ENCODE measurements at places on chromosomes 6 and 20. TPM values are rescaled to one million over a fixed set of nuclear protein-coding genes. Genes with fewer than 3 reads are reported as not detected.

- DNase-seq: no peak
Observed at GRCh38 chr6:40176152-40176551, 241.9 kb upstream of the MOCS1 start.

DNA sequence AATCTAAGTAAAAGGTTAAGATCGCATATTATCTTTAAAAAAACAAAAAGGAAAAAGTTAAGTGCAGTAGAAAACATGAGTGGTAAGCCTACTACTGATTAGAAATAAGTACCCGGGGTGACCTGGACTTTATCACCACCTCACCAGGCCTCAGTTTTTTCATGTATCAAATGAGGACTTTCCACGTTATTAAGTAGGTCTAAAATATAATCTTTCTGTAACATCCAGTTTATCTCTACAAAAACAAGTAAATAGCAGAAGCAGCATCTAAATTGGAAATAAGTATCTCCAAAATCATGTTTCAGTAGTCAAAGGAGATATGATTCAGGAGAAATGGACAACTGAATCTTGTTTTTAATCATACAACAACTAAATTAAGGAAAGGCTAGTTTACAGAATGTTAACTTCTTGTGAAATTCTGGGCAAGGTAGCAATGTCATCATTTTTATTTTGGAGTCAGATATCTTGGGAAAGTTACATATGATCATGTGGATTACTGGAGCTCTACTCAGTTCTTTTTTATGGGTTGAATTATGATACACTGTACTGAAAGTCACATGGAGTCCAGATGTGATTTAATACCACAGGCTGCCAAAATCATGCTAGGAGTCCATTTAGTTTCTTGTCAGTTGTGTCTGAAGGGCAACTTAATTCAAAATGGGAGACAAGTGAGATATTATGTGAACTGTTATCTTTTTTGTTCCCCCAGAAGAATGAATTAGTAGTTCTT is 114.7 kb upstream of the PRL start:
- no peak for DNase-seq

DNA sequence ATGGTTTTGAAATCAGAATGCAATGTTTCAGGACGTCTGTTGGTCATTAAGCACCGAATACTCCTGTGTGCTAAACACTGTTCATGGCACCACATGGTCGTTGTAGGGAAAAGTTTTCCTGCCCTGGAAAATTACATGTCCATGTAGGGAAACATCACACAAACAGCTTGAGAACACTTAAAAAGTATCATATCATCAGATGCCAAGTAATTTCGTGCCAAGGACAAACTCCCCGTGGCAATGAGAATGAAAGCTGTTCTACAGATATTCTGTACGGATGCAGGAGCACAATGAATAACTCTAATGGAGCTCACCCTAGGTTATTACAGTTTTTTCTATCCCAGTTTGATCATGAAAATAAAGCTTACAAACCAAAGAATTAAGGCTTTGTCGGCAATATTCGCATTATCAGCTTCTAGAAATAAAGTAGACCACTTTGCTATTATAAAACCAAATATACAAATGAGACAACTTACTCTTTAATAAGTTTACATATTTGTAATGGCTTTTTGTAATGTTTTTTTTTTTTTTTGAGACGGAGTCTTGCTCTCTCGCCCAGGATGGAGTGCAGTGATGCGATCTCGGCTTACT is 4.6 kb upstream of the DST start:
- DNase-seq: no peak

- no peak for DNase-seq
Observed at GRCh38 chr6:125164696-125165095, 11.1 kb downstream of the TPD52L1 start.

- DNase-seq: no peak
Observed at GRCh38 chr6:129818251-129818650, 42.9 kb downstream of the TMEM244 start.

DNA sequence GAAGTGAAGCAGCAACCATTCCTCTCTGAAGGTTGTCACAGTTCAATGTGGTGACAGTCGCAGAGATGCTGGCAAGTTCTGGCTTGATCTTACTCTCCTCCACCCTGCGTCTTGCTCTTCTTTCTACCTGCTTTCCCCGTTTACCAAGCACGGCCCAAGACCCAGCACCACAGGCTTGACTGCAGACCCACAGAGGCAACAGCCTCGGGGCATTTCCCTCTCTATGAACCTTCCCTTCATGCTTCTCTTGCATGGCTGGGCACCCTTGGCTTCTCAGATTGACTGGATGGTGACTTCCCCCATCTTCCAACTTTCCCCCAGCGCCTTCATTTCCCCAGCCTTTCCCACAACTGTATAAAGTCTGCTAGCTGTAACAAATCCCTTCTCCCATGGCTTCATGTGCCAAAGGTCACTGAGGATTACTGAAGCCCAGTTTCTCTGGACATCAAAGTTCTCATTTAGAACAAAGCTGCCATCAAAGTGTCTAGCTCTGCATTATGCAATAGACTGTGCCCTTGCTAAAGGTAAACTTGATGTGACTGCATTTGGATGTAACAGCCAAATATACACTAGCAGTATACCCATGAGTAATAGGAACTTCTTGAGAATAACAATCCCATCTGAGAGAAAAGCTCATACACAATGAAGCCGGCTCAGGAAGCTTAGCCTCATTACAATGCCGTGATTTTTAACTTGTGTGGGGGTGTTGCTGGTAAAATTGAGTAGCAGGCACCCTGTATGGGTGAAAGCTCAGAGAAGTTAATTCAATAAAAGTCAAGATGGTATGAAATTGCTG is 723.1 kb upstream of the FLRT3 start:
- no peak for DNase-seq

Gene ZNF311
- total RNA-seq: 0.13 TPM

DNA sequence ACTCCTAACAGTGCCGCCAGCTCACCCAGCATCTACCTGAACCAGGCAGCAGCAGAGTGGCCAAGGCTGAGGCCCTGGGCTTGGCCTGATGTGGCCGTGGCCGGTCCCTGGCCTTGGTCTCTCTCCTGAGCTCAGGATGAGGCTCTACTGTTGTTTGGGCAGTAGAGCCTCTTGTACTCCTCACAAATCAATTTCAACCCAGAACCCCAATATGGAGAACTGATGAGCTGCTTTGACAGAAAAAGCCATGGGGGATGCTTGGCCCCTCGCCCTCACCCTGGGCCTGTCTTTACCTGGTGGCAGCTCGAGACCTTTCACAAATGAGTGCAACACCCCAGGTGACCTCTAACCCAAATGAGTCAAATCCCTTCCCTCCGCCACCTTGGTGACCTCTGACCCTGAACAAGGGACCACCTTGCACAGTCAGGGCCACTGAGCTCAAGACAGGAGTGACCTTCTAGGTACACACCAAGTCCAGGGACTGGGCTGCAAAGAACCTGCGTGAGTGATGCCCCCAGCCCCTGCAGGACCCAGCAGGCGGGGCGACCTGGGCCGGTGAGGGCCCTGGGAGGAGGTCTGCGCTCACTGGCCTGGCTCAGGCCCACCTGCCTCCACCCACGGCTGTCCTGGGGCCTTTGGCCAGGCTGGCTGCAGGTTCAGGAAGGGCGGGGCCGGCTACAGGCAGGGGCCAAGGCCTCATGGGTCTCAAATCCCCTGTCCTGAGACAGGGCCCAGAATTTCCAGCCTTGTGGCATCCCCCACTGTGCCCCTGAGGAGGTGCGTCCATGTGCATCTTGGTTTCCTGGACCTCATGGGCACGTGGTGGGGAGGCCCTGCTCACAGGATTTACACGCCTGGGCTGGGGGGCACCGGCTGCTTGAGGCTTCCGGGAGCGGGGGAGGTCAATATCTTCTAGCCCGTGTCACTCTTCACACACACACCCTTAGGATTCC is 30.2 kb downstream of the PSMG4 start:
- DNase-seq: no peak

- DNase-seq: peak; percentile 1
Observed at GRCh38 chr6:147154454-147154853, 49.8 kb upstream of the STXBP5 start.

Gene ACTR5
- total RNA-seq: 7.3 TPM

DNA sequence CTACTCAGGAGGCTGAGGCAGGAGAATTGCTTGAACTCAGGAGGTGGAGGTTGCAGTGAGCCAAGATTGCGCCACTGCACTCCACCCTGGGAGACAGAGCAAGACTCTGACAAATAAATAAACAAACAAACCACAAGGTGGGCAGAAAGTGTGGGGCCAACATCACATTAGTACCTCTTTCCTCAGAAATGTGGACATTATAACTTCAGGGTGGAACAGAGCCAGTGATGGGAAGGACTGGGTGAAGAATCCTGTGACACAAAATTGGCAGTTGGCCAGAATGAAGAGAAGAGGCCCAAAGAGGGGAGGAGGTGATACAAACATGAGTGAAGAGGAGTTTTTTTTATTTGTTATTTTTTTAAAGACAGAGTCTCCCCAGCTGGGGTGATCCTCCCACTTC is 50.6 kb downstream of the NUP153 start:
- no peak for DNase-seq

Gene GGTLC1
- total RNA-seq: not detected

Gene DEF6
- 0.51 TPM for total RNA-seq

Gene SFTA2
- not detected for total RNA-seq

DNA sequence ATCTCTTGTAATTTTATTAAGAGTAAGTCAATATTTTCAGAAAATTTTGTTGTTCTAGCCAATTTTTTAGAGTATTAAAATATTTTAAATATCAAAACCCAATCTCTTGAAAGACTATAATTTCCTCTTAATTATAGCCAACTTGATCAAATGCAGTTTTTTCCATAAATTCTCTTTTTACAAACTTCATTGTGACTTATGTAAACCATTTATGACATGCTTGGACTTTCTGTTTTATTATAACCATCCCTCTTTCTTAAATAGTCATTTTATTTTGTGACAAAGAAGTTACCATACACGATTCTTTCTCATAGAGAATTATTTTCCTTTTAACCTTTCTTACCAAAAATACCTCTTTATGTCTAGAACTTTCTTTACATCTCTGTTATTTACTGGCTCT is 1075.5 kb downstream of the KHDRBS2 start:
- no peak for DNase-seq

GRCh38 chr20:43942667-43943285 is 28.1 kb downstream of the TOX2 start:
- DNase-seq: peak; percentile 78

DNA sequence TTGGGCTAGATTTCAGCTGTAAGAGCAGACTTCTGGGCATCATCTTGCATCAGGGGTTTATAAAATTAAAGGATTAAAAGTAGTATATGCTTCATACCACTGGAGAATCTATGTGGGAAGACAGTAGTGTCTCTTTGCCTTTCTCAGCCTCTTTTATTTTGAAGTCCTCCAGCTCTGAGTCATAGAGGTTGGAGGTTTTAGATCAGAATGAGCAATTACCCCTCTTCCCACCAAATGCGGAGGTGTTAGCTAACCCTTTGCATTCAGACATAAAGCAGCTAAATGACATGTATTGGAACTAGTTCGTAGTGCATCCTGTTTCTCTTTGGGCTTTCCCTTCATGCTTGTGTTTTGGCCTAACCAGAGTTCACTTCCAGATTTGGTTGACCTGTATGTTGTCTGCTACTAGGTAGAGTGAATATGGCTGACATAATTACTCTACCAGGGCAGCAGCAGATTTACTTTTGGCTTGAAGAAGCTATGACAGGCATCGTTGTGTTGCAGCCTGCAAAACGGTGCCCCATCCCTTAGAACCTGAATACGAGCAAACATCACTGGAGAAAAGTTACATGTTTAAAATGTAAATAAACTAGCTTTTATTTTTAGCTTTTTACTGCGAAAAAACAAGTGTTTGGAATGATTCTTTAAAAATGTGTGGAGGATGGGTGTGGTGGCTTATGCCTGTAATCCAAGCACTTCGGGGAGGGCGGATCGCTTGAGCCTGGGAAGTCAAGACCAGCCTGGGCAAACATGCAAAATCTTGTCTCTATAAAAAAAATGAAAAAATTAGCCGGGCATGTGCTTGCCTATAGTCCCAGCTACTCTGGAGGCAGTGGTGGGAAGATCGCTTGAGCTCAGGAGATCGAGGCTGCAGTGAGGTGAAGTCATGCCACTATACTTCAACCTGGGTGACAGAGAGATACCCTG is 82.2 kb downstream of the MYO6 start:
- no peak for DNase-seq

DNA sequence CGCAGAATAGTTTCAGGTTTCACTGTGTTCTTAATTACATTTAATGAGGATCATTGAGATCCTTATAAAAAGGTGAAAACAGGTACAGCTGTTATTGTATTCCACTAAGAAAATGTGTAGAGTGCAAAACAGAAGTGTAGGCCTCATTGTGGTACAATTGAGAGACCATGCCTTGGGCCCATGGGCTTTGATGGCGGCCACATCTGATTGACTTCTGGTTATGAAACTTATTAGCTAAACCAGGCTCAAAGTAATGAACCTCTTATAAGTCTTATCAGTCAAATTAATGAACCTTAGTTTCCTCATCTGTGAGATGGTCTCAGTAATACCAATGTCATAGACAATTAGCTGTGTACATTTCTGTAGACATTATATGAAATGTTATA is 148.7 kb downstream of the ZDHHC14 start:
- no peak for DNase-seq

- DNase-seq: peak; percentile 30
Observed at GRCh38 chr6:80742481-80742880, 636.0 kb downstream of the BCKDHB start.

- no peak for DNase-seq
Observed at GRCh38 chr20:3730803-3731672, 1.4 kb upstream of the HSPA12B start.

GRCh38 chr6:75246386-75246785 is 2.8 kb upstream of the COX7A2 start:
- no peak for DNase-seq

Gene PXDC1
- total RNA-seq: 71.8 TPM

- DNase-seq: peak; percentile 33
Observed at GRCh38 chr6:145214570-145214969, 520.8 kb downstream of the EPM2A start.

DNA sequence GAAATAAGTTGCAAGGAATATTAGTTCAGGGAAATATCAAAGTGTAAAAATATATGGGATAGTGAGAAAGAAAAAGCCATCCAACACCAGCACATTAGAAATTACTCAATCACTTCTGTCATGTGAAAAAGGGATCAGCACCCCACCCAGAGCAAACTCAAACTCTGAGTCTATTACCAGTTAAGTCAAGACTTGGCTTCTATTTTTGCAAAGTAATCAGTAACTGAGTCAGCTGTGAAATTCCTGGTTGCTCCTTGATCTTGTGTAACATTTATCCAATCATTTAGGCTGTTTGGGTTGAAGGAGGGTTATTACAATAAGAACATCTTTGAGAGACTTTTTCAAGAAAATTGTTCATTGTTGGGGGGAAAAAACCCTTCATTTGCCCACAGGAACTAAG is 51.2 kb downstream of the SLC22A23 start:
- DNase-seq: no peak

Gene EPB41L1
- total RNA-seq: 22.4 TPM

Gene SDC4
- 55.6 TPM for total RNA-seq

Gene ACAT2
- 32.7 TPM for total RNA-seq

DNA sequence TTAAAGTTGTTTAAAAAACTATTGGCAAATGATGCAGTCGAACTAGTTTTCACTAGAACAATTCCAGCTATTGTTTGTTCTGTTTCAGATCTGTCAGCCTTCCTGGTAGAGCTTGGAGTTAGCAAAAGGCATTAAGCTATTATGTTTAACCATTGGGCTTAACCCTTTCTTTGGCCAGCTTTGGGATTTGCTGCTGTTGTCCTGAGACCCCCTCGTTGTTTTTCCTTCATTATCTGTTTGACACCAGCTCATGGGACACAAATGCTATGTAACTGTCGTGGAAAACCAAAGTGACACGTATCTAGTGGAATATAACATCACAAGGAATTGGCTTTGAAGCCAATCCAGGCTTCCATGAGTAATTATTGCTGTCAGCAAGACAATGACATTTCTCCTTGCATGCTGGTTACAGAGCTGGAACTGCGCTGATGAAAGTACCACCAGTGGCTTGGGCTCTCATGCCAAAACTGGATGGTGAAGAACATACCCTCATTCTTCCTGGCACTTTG is 96.0 kb downstream of the EYA2 start:
- no peak for DNase-seq

Data from dermis microvascular lymphatic vessel endothelial cell (primary cell).